A549 treated with Hydrocortisone at 1 μM for 4 hours (cell line): ENCODE measurements at places on chromosomes 3 and 15. TPM values are rescaled to one million over a fixed set of nuclear protein-coding genes. Genes with fewer than 3 reads are reported as not detected.

The PLSCR4 gene
- 5.9 to 10.7 TPM (median 9.0 TPM) in 5 replicates for total RNA-seq

The LRRC31 gene
- total RNA-seq = not detected in 5 replicates

The IGF2BP2 gene
- total RNA-seq = 10.7 to 14.9 TPM (median 12.9 TPM) in 5 replicates

The TTC21A gene
- 1.9 to 2.3 TPM (median 2.3 TPM) in 5 replicates for total RNA-seq

The GPR27 gene
- total RNA-seq = 2.4 to 3.1 TPM (median 3.0 TPM) in 5 replicates

The TIMP4 gene
- 11.4 to 13.6 TPM (median 11.9 TPM) in 5 replicates for total RNA-seq

The DIPK2A gene
- total RNA-seq = 4.9 to 6.9 TPM (median 5.8 TPM) in 5 replicates

The PFKFB4 gene
- 10.6 to 13.9 TPM (median 12.6 TPM) in 5 replicates for total RNA-seq

The SMAD6 gene
- total RNA-seq = 21.5 to 30.5 TPM (median 27.7 TPM) in 5 replicates

The MUC4 gene
- 0.02 to 0.08 TPM (median 0.05 TPM) in 4 of 5 replicates, not detected in the other for total RNA-seq
